ENCODE measurements at places on chromosomes 3 and 15.

GRCh38 chr15:43771816-43772215 is 5.0 kb downstream of the ELL3 start:
- no peak for DNase-seq

GRCh38 chr15:92118936-92119325 is 265.4 kb downstream of the SLCO3A1 start:
- DNase-seq = no peak

- no peak for DNase-seq
These were observed 235.1 kb downstream of the UACA start for GRCh38 chr15:70528270-70528706.

- DNase-seq = no peak
These were observed 351.0 kb downstream of the MCTP2 start for GRCh38 chr15:94582368-94582767.

DNA sequence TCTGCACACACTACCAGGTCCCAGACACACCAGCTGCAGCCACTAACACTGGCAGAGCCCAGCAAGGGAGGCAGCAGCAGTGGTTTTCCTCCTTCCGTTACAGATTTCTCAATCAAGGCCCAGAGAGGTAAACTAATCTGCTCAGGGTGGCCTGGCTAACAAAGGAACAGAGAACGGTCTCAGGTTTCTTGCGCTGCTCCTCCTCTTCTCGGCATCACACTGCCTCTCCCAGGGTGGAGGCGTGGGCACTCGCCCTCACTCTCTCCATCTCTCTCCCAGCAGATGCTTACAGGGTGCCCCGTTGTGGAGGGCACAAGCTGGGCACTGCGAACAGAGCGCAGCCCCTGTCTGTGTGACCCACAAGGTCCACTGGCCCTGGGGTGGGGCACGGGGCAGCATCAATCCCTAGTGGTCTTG is 228.7 kb downstream of the VPS13C start:
- no peak for DNase-seq

DNA sequence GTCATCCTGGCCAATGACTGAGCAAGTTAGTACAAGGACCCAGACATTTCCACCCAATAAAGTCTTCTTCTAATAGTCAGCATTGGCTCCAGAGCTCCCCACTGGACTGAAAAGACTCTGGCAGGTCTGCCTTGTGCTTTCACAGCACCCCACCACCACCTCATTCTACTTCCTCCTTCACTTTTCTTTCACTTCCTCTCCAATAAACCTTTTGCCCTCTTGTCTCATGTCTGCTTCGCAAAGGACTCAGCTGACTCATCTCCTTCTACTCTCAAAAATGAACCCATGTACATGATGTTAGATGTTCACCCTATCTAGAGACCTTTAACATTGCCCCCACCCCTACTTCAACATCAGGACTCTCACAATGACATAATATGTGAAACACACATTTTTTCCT is 181.0 kb upstream of the PPP2R3A start:
- DNase-seq = no peak

DNA sequence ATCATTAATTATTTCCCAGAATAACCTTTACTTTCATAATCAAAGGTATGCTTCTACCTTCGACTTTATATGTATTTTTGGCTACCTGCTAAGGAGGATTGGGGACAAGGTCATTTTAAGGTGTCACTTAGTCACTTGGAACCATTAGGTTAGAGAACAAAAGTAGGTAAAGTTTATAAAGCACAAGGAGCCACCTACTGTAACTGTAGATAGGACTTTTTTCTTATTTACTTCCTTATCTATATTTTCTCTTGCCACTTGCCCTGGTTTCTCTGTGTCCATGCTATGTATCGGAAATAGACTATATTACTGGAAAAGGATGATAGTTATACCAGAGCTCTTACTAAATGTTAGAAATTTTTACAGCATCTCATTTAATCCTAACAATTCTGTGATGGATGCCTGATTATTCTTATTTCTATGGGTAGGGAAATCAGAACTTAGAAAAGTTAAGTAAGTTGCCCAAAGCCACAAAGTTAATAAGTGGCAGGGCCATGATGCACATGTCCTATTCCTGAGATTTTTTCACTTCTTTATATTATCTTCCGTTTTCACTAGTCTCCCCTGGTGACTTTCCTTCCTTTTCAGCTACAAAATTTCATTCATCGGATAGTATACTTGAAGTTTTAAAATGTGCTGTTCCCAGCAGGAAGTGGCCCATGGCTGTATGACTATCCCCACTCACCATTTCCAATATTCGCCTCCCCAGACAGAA is 132.5 kb downstream of the CMSS1 start:
- no peak for DNase-seq

- DNase-seq = peak; percentile 81
These were observed 162.0 kb downstream of the KLF13 start for GRCh38 chr15:31488437-31489204.

DNA sequence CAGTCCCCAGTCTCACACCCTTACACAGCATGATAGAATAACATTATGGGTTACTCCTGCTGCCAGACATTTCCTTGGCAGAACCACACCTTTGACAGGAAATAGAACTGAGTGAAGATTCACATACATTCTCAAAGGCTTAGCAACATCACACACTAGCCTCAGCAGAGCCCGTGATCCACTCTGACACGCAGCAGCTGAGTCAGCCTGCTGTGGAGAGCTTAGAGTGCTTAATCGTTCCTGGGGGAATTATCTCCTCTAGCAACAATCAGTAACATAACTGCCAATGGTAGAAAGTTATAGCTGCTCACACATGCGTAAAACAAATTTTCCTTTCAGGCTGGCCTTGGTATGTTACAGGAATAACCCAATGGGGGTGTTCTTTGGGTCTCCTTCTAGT is 382.1 kb downstream of the GAP43 start:
- DNase-seq = no peak

DNA sequence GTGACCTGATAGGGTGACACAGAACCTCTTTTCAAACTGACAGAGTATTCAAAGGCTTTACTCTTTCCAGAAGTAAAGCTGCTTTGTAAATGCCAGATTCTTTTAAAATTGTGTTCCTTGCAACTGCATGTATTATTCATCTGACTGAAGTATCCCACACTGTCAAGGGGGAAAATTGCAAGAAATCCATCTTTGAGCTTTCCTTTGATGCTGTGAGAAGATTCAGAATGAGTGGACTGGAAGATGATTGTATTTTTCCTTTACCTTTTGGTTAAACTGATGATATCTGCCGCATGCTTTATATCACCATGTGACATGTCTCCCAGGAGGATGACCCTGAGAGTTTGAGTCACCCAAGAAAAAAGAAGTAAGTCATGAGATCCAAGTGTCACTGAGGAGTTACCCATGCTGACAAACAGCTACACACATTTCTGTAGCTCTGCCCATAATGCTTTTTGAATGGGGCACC is 250.8 kb upstream of the CBLB start:
- DNase-seq = no peak

DNA sequence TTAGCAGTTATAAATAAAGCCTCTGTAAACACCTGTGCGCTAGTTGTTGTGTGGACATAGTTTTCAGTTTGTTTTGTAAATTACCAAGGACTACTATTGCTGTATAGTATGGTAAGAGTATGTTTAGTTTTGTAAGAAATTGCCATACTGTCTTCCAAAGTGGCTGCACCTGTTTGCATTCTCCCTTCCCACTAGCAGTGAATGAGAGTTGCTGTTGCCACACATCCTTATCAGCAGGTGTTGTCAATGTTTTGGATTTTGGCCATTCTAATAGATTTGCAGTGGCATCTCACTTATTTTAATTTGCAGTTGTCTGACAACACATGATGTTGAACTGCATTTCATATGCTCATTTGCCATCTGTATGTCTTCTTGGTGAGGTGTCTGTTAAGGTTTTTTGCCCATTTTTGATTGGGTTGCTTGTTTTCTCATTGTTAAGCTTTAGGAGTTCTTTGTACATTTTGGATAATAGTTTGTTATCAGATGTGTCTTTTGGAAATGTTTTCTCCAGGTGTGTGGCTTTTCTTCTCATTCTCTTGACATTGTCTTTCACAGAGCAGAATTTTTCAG is 14.9 kb downstream of the TCAIM start:
- DNase-seq = no peak

- no peak for DNase-seq
These were observed 60.8 kb downstream of the ITGA11 start for GRCh38 chr15:68371160-68371559.

DNA sequence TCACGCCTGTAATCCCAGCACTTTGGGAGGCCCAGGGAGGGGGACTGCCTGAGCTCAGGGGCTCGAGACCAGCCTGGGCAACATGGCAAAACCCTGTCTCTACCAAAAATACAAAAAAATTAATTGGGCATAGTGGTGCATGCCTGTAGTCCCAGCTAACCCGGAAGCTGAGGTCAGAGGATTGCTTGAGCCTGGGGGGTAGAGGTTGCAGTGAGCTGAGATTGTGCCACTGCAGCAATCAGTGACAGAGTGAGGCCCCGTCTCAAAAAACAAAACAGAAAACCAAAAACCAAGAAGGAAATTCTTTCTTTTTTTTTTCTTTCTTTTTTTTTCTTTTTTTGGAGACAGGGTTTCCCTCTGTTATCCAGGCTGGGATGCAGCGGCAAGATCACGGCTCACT is 3.5 kb downstream of the SPATA12 start:
- DNase-seq = no peak

- DNase-seq = no peak
These were observed 133.6 kb downstream of the TMEM108 start for GRCh38 chr3:133171831-133172230.

DNA sequence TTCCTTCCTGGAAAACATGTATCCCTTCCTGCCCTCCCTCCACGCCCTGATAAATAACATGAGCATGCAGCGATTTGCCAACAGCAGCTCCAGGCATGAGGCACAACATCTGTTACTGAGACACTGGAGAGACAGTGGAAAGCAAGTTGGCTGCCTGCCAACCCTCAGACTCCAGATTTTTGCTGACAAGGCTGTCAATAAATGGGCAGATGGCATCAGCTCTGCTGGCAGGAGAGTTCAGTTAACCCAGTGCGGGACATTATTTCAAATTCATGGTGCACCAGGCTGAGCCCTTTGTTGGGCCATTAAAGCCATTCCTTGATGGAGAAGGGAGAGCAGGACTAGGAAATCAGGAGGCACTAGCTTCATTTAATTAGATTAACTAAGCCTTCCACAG is 293.3 kb downstream of the MEX3B start:
- no peak for DNase-seq

- no peak for DNase-seq
These were observed 26.9 kb upstream of the HCN4 start for GRCh38 chr15:73395671-73396070.

- peak; percentile 37 for DNase-seq
These were observed 24.9 kb upstream of the GATM start for GRCh38 chr15:45402955-45403877.

GRCh38 chr3:71994203-71994602 is 209.3 kb upstream of the PROK2 start:
- no peak for DNase-seq

DNA sequence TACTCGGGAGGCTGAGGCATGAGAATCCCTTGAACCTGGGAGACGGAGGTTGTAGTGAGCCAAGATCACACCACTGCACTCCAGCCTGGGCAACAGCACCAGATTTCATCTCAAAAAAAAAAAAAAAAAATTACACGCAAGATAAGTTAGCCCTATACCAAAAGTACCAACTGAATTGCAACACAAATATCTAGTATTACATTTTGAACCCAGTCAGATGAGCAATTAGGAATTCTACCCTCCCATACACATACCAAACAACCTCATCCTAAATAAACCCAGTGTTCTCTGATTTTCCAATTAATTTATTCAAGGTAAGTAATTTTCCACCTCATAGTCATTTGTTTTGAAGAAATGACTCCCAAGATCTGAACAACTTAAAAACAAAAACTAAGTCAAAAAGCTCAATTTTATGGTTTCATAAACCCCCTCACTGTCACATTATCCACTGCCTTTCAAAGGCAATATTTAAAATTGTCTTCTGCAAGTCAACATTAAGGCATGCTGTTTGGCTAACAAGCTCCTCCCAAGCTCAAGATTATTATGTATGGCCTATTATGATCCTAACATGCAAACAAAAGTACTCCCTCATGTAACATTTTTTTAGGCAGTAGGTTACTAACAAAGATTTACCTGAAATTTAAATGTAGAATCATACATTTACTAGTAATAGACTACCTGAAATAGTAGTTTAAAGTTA is 4.5 kb downstream of the RAF1 start:
- no peak for DNase-seq

DNA sequence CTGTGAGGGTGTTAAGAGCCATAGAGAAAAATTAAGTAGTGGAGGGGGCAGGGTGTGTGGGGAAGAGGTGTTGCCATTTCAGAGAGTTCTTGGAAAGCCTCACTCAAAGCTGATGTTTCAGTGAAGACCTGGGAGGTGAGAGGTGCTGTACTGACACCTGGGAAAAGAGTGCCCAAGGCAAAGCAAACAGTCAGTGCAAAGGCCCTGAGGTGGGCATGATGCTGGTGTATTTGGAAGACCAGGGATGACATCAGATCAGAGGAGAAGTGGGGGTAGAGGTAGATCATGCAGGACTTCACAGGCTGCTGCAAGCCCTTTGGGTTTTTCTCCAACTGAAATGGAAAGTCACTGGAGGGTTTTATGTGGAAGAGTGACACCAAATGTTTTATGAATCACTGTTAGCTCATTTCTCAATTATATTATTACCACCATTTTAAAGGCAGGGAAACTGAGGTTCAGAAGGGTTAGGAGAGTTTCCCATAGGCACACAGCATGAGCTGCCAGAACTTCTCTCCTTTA is 42.8 kb upstream of the SMAD3 start:
- DNase-seq = no peak

DNA sequence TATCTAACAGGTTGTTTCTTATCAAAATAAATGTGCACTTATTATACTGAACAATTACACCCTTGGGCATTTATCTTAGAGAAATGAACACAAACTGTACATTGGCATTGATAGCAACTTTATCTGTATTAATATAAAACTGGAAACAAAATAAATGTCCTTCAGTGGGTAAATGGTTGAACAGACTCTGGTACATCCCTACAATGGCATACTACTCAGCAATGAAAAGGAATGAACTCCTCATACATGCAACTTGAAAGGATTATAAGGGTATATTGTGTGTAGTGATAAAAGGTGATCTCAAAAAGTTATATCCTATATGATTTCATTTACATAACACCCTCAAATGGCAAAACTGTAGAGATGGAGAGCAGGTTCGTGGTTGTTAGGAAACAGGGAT is 23.7 kb upstream of the DLG1 start:
- DNase-seq = no peak

- DNase-seq = no peak
These were observed 57.1 kb downstream of the TP63 start for GRCh38 chr3:189688262-189688661.

GRCh38 chr3:49271047-49271446 is 6.0 kb downstream of the C3orf62 start:
- no peak for DNase-seq
